ENCODE measurements at places on chromosomes 6 and 20.

- DNase-seq: no peak
Observed at GRCh38 chr20:41173791-41174341, 36.5 kb downstream of the PLCG1 start.

GRCh38 chr6:33755070-33755869 lies 8.6 kb upstream of the IP6K3 start:
- DNase-seq: no peak

- no peak for DNase-seq
Observed at GRCh38 chr6:144401736-144402733, 116.9 kb downstream of the UTRN start.

- no peak for DNase-seq
Observed at GRCh38 chr6:129046526-129046925, 163.6 kb downstream of the LAMA2 start.

DNA sequence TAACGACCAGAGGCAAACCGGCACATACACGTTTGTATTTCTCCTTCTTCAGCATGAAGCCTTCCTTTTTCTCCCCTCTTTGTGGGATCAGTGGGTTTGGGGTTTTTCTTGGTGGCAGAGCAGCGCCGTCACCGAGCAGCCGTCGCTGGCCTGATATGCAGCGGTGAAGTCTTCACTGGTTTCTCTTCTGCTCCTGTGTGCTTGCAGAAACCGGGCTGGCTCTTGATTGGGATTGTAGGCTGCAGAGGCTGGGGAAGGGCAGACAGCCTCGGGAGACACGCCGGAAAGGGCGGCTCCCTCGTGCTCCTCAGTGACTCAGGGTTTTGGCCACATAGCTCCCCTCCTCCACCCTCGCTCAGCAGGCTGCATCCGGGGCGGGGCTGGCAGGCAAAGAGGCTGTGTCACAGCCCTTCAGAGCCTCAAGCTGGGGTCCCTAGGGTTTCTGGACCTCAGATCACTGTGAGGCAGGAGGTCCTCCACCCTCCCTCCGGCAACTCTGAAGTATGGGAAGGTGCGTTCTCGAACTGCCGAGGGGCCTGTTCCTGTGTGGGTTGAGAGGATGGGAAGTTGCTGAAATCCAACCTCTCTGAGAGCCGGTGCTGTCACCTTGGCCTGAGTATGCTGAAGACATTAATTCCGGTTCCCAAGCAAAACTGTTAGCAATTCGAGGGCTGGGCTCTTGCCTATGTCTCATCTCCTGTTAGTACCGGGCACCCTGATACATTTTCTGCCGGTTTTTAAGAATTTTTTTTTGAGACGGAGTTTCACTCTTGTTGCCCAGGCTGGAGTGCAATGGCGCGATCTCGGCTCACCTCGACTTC lies 24.2 kb downstream of the NQO2 start:
- peak; percentile 80 for DNase-seq

GRCh38 chr20:61691978-61692377 lies 373.7 kb downstream of the TAF4 start:
- no peak for DNase-seq

GRCh38 chr6:1313767-1314503 lies 2.0 kb downstream of the FOXQ1 start:
- DNase-seq: no peak

- no peak for DNase-seq
Observed at GRCh38 chr6:32941214-32941768, 463 bp upstream of the HLA-DMB start.

- DNase-seq: no peak
Observed at GRCh38 chr6:130978660-130979396, 84.2 kb downstream of the EPB41L2 start.

DNA sequence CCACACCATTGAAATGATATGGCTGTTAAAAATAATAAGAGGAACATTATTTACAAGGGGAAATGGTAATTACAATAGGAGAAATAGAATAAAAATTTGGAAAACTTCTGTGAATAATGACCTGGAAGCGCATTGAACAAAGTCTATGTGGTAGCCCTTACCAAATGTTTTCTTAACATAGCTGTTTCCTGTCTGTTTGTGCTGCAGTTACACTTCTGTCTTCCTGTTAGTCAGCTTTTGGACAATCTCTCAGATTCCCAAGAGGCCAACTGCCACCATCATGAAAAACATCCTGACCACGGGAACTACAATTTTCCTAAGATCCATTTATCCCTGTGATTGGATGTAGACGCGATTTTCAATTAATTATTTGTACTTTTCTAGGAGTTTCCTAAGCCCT lies 754.4 kb upstream of the MARCKS start:
- DNase-seq: no peak

DNA sequence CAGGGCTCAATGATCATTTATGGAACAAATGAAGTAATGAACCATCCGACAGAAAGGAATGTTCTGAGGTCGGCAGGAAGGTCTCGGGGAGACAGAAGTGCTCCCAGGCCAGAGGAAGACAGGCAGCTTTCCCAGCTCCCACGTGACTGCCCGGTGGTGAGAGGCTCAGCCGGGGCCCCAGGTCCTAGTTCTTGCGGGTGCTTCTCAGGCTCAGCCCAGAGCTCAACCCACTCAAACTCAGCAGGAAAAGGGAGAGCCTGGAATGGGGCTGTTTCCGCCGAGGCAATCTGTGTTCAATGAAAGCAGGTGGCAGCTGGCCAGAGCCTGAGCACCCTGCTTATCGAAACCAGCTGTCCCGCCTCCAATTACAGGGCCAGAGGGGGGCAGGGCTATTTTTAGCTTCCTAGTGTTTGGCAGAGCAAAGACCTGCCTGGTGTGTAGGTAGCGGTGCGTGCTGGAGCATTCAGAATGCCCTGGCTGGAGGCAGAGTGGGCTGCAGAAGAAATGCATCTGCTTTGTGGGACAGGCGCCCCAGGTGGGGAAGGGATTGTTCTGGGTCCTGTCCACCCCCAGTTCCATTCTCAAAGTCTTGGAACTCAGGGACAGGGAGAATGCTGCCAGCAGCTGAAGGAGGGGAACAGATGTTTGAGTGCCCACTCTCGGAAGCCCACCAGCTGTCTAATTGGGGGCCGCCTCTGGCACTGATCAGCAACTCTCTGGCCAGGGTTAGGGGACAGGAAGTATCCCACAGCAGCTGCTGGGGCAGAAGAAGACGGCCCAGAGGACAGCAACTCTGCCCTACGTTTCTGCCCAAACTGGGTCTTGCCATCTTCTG lies 145.1 kb downstream of the PREX1 start:
- DNase-seq: no peak

GRCh38 chr6:4023240-4023639 lies 55.7 kb downstream of the FAM217A start:
- no peak for DNase-seq
